Right forelimb (tissue), 1 donor: ENCODE measurements at places on chromosomes 12 and 14.

DNA sequence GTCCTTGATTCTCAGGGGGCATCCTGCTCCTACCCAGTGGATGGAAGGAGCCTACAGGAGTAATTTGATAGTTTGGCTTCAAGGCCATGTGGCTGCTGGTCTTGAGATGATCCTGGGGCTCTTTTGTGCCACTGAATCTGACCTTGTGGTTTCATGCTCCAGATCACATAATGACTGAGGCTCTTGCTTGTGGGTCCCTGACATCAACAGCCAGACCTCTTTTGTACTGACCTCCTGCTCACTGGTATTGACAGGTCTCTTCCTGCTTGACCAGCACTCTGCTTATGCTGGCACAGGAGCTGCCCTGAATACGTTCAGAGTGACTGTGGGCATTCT is 23.2 kb upstream of the JPH4 start:
- DNase-seq = no peak

DNA sequence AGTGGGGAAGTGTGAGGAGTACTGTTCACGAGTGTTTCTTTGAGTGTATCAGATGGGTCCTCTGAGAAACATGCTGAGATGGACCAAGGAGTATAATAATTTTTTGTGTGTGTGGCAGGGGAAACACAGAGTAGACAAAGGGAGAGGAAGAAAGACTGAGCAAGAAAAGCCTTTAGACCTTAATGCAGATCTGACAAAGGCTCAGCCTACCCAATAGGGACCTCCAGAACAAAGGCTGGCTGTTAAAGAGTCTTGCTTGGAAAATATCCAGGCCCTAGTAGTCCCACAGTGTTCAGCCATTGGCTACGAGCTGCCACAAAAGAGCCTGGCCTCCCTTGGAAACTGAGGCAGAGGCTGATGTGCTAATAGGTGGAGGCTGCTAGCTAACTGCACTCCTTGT is 13.5 kb downstream of the COQ5 start:
- no peak for DNase-seq

GRCh38 chr12:117662620-117663395 is 301.4 kb upstream of the NOS1 start:
- no peak for DNase-seq

GRCh38 chr14:99681832-99682148 is 2.3 kb upstream of the CYP46A1 start:
- DNase-seq = peak; percentile 42

- DNase-seq = no peak
Observed at GRCh38 chr12:13211191-13211858, 14.8 kb downstream of the EMP1 start.

GRCh38 chr14:62017651-62018230 is 255.5 kb downstream of the SNAPC1 start:
- DNase-seq = no peak

DNA sequence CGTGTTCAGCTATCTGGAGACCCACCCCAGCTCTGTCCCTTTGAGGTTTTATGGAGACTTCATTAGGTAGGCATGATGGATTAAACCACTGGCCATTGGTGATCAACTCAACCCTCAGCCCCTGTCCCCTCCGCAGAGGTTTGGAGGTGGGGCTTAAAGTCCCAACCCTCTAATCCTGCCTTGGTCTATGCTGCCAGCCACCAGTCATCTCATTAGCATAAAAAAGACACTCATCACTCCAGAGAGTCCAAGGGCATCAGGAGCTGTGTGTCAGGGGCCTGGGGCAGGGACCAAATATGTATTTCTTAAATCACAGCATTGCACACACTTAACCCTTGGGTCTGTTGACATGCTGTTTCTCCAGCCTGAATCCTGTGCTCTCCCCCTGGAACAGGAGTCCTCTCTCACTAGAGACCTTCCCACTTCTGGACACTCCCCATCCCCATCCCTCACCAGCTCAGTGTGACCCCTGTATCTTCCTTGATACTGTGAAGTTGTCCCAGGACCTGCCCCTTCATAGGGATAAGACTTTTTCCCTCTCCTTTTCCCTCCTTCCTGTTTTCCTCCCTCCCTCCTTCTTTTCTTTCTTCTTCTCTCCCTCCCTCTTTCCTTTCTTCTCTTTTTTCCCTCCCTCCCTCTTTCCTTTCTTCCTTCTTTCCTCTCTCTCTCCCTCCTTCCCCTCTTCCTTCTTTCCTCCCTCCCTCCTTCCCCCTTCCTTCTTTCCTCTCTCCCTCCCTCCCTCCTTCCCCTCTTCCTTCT is 54.7 kb upstream of the CLMN start:
- no peak for DNase-seq

GRCh38 chr12:75990189-75990912 is 41.2 kb downstream of the PHLDA1 start:
- DNase-seq = no peak

DNA sequence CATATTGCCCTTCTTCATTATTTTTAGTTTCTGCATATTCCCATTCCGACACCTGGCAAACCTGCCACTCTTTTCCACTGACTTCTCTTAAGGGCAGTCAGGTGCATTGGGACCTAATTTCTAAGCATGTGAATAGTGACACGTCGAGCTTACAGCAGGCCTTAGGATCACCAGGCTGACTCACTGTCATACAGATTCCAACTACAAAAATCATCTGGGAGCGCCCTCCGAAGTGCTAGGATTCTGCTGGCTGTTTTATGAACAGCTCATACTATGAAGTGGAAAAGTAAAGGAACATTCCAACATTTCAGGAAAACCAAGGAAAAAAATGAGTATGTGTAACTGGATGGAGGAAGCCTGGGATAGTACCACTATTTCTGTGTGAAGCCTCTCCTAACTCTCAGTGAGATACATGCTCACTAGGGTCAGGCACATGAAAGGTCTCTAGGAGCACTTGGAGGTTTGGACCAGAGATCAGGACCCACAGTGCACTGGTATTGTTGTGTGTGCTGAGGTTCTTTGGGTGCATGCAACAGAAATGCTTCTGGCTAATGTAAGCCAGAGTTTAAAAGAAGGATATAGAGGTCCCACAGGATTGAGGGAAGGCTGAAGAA is 257.4 kb downstream of the ZFP36L1 start:
- no peak for DNase-seq
